Cardiac muscle cell (in vitro differentiated cells and primary cell): ENCODE measurements at places on chromosomes 3 and 15. TPM values are rescaled to one million over a fixed set of nuclear protein-coding genes. Genes with fewer than 3 reads are reported as not detected.

GRCh38 chr3:157154563-157155330 lies 5.2 kb downstream of the CCNL1 start:
- no peak for DNase-seq

DNA sequence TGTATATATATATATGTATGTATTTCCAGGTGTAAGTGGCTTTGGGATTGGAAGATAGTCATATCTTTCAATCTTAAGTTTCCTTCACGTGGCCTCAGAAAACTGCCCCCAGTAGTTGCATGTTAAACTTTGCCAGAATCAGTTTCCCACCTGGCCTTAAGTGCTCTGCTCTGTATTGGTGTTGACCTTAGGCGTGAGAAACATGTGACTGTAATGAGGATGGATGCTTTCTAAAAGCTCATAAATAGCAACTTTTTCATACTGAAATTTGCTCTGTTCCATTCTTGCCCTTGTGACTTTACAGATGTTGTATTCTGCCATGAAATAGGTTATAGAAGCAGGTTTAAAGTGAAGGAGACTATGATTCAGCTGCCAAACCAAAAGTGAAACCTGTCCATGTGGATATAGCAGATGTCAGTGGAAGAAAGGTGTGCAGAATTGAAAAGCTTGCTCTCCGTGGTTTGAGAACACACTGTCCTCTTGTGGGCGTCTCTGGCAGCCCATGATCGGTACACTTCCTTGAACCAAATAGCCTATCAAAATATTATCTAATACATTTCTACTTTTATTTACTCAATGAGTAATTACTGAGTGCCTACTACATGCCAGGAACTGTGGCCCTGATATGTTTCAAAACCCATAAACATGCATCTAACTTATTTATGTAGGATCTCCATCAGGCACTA lies 15.8 kb downstream of the SCG5 start:
- DNase-seq, result no peak

DNA sequence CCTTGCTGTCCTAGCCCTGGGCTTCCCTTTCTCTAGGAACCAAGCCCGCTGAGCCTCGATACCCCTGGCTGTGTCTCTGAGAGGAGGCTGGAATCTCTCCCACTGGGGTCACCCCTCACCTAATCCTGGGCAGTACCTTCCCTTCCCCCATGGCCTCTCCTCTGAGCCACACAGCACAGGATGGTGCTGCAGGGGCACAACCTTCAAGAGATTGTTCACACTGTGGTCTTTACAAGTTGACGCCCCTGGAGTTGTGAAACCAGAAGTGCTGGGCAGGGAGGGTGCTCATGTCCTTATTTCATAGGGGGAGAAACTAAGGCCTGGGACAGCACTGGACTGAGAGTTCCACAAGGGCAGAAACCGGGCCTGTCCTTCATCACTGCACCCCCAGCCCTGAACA lies 70.9 kb upstream of the TMEM115 start:
- no peak for DNase-seq

DNA sequence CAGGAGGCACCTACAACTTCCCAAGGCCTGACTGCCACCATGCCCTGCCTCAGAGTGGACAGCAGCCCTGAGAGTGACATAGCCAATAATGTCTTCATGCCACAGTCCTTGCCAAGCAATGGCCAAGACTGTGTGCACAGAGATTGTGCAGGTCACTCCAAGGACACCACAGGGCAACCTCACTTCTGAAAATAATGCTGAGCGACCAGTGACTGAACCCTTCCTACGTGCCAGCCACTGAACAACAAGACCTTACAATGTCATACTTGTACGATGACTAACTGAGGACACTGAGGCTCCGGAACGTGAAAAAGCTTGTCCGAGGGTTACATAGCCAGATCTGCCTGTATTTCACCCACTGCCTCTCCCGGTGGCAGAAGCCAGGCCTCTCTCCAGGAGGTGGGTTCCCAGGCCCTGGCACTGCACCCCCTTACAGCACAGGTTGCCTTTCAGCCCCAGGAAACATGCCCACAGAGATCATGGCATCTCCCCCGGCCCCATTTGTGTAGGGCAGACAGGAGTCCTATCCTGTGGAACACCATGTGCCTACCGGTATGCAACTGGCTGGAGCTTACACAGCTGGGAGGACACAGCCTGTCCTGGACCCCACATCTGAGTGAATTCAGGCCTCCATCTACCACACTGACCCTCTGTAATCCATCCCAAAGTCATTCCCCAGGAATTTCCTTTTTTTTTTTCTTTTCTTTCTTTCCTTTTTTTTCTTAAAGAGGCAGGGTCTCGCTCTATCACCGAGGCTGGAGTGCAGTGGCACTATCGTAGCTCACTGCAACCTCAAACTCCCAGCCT lies 72.3 kb downstream of the SLC12A8 start:
- no peak for DNase-seq

DNA sequence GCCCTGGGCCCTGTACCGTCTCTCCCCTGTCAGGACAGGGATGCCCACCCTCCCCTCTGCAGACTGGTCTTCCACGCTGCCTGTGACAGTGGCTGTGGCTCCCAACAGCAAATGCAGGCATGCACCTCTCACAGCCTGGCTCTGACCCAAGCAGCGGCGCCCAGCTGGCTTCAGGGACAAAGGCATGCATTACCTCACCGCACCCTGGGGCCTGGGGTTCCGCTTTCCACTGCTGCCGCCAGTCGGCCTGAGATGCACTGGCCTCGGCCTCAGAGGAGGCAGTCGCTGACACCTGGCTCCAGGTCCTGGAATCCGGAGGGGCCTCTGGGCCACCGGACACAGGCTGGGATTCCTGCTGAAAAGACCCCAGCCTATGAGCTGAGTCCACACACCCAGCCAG lies 70.3 kb downstream of the SCN5A start:
- peak; percentile 17 for DNase-seq

- DNase-seq, result no peak
These were observed 125.4 kb upstream of the MELTF start for GRCh38 chr3:197155046-197155445.

DNA sequence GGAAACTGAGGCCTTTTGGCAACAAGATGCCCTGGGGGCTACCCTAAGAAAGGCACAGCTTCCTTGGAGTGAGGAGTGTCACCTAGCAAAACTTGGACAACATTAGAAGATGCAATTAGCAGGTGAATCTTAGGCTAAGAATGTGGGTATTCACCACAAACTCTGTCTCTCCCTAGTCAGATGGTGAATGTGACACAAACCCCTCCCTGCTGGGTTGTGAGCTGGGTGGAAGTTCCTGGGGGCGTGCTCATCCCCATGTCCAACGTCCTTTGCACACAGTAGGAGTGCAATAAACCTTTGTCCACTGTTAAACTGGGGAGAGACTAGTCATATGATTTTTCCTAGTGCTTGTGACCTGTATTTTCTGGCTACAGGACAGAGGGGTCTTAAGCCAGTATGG lies 67.1 kb upstream of the SH3GL3 start:
- no peak for DNase-seq

Gene ST8SIA2
- 4.0 and 4.5 TPM in 2 replicates for polyA plus RNA-seq

Gene GOLGA8T
- not detected in 2 replicates for polyA plus RNA-seq

- DNase-seq, result no peak
These were observed 344.6 kb downstream of the GBE1 start for GRCh38 chr3:81416812-81417211.

DNA sequence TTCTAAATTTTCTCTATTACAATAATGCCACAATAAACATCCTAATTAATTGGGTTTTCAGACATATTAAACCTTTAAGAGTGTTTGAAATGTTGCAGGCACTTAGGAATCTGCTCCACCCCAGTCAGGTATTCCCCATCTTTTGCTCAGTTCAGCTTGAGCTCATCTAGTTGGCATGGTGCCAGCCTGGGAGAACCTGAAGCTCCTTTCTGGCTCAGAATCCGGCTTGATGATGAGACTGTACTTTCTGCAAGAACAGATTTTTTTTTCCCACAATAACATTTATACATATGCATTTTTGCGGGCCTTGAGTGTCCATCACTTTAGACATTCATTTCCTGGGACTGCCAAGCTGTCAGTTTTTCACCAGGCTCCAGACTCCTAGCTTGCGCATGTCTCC lies 7.7 kb upstream of the OXSR1 start:
- peak; percentile 28 for DNase-seq

- no peak for DNase-seq
These were observed 205.4 kb upstream of the TRIM42 start for GRCh38 chr3:140472306-140473020.

DNA sequence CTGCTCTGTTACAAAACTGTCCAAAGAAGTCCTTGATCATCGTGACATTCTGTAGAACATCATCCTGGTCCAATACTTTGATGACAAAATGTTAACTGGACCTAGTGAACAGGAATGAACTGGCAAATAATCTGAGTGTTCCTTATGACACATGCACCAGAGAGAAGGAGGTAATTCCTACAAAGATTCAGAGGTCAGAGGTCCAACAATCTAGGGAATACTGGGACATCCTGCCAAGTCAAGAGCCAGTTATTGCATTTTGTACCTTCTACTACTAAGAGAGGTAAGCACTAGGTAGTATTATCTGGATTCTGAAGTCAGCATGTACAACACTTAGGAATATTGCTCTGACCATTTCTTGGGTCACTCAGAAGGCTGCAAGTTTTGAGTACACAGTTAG lies 20.8 kb downstream of the LZTFL1 start:
- DNase-seq, result no peak

- no peak for DNase-seq
These were observed 301.7 kb downstream of the OXSM start for GRCh38 chr3:26091626-26092025.

Gene SH2D7
- polyA plus RNA-seq, result 0.22 and 0.98 TPM in 2 replicates

- no peak for DNase-seq
These were observed 31.8 kb downstream of the MYO5A start for GRCh38 chr15:52496776-52497470.

- DNase-seq, result no peak
These were observed 90.3 kb upstream of the PRR23E start for GRCh38 chr3:127102587-127102986.

DNA sequence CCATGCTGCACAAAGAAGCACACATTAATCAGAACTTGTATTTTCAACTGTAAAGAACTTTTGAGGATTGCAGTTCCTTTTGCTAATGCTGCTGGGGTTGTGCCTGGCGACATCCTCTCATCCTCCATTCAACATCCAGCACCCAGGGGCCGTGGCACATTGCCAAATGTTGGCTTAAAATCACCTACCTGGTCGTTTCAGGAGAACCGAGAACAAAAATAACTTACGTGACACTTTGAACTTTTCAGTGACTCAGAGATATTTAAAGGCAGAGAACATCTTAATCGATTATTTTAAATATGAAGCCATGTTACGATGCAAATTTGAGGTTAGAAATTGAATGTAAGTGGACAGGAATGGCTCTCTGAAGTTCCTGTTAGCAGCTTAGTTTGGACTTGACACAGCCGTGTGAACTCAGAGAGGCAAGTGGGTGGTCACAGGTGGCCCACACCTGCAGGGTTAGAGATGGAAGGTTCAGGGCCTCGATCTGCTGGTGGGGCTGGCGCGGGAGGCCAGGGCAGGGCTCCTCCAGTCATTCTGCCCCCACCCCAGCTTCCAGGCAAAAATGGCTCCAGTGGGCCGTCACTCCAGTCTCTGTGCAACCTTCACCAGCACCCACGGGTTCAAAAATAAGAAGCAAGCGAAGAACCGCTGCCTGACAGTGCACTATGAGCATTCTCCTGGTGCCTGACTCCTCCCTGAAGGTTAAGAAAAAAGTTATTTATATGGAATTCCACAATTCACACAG lies 12.2 kb downstream of the LRRK1 start:
- DNase-seq, result no peak

Gene MAGEL2
- polyA plus RNA-seq, result 8.9 and 10.2 TPM in 2 replicates
